ENCODE measurements at places on chromosomes 12 and 14.

DNA sequence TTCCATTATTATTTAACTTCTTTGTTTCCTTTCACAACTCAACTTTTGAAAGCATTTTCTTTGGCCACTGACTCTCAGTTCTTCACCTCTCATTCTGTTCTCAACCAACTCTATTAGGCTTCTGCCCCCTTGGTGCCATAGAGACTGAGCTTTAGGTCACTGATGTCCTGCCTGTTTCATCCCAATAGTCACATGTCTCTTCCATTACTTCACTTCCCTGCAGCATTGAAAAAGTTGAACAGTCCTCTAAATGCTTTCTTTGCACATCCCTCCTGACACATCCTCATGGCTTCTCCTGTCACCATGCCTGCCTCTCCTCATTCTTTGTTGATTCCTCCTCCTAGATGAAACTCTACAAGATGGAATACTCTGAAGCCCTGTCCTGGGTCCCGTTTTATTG lies 2.7 kb downstream of the CLEC12A start:
- H3K36me3 ChIP-seq, result no peaks in the 10 kb centered on the region
- no peak for DNase-seq
- no peaks in the 10 kb centered on the region for H3K4me1 ChIP-seq
- H3K27me3 ChIP-seq, result peaks cover 3% of the 10 kb centered on the region

DNA sequence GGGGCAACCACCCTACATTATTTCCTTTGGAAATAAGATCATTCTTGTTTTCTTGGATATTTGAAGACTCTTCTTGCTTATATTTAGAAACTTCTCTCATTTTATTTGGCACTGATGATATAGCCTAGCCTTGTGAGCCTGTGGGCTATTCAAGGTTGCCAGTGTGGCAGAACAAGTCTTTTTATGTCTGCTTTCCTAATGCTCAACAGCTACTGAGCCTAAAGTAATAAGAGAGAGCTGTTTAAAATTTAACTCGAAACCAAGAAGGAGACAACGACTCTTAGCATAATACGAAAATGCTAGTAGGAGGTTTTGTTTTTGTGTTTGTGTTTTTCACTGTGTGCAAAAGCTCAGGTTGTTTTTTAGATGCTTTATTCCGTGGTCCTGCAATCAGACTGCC lies 104.0 kb upstream of the CPM start:
- H3K27me3 ChIP-seq, result peaks cover 10% of the 10 kb centered on the region
- no peak overlapping the region for H3K4me3 ChIP-seq
- no peaks in the 10 kb centered on the region for H3K36me3 ChIP-seq
- DNase-seq, result no peak
- no peaks in the 10 kb centered on the region for H3K4me1 ChIP-seq

DNA sequence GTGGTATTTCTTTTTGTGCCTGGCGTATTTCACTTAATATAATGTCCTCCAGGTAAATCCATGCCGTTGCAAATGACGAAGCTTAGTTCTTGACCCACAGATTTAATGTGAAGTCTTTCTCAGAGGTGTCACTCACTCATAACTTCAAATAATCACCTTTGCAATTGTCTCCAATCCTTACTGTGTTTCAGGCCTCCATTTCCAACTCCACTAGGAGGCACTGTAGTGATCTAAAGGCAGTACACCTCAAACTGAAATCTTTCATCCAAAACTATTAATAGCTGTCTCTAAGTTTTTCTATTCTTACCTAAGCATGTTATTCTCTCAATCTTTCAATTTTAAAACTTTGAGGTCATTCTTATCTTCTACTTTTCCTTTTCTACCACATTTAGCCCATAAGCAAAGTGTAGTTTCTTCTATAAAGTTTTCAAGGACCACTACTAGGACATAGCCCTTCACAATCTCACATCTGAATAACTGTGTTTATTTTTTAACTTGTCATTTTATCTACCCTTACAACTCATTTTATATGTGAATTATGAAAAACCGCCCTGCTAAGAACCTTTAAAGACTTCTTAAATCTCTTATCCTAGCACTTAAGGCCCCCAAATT lies 25.5 kb upstream of the FBXO34 start:
- no peaks in the 10 kb centered on the region for H3K36me3 ChIP-seq
- H3K4me1 ChIP-seq, result peaks cover 2% of the 10 kb centered on the region
- peaks cover 4% of the 10 kb centered on the region for H3K27me3 ChIP-seq
- H3K27ac ChIP-seq, result no peak overlapping the region
- DNase-seq, result peak; percentile 53

GRCh38 chr12:90729736-90730135 lies 225.2 kb downstream of the CCER1 start:
- no peak for DNase-seq
- H3K4me1 ChIP-seq, result no peaks in the 10 kb centered on the region
- H3K36me3 ChIP-seq, result no peaks in the 10 kb centered on the region

DNA sequence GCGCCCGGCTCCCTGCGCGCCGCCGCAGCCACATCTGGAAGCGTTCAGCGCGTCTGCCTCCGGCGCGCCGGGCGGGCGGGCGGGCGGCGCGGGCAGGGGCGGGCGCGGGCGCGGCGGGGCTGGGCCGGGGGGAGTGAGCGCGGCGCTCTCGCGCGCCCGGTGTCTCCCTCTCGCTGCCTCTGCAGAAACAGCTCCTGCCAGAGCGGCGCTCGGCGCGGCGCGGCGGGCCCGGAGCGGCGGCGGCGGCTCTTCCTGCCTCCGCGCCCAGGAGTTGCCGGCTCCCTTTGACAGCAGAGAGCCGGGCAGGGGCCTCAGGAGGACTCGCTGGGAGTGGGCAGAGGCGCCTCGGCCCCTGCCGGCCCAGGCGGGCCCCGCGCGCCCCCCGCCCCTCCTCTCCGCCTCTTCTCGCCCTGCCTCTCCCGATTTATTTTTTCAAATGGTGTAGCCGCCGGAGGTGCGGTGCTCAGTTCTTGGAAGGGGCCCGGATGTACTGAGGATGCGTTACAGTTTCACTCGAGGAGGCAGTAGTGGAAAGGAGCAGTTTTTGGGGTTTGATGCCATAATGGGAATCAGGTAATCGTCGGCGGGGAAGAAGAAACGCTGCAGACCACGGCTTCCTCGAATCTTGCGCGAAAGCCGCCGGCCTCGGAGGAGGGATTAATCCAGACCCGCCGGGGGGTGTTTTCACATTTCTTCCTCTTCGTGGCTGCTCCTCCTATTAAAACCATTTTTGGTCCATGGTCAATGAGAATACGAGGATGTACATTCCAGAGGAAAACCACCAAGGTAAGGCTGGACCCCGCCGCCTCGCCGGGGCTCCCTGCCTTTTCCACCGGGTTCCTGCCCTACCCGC lies at the start of gene CACNA1C:
CACNA1C (plus strand) TSS at position 162 of the 853 bp plus-strand sequence; CDS start at position 738, 576 bp downstream.
- no peak within 1 kb of the TSS for H3K27ac ChIP-seq
- no peaks in the 10 kb centered on the region for H3K36me3 ChIP-seq
- peak; percentile 60 for DNase-seq

GRCh38 chr12:42568952-42569915 lies 20.3 kb downstream of the PRICKLE1 start:
- no peak overlapping the region for H3K27ac ChIP-seq
- no peaks in the 10 kb centered on the region for H3K4me1 ChIP-seq
- peaks cover 2% of the 10 kb centered on the region for H3K27me3 ChIP-seq
- no peaks in the 10 kb centered on the region for H3K36me3 ChIP-seq
- no peak for DNase-seq

DNA sequence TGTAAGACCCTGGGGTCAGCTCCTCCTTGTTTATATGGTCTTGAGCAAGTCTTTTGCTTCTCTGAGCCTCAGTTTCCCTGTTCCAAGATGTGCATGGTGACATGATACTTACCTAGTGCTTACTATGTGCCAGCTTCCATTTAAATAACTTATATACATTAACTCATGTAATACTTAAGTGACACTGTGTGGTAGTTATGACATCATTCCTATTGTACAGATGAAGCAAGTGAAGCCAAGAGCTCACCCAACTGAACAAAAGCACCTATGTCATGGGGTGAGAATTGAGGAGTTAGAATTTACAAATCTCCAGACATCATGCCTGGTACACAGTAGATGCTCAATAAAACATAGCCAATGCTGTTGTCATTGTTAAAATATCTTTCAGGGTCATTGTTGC lies 41.3 kb upstream of the CMKLR1 start:
- H3K27ac ChIP-seq, result no peak overlapping the region
- H3K4me1 ChIP-seq, result no peaks in the 10 kb centered on the region
- no peak for DNase-seq
- H3K4me3 ChIP-seq, result no peak overlapping the region

DNA sequence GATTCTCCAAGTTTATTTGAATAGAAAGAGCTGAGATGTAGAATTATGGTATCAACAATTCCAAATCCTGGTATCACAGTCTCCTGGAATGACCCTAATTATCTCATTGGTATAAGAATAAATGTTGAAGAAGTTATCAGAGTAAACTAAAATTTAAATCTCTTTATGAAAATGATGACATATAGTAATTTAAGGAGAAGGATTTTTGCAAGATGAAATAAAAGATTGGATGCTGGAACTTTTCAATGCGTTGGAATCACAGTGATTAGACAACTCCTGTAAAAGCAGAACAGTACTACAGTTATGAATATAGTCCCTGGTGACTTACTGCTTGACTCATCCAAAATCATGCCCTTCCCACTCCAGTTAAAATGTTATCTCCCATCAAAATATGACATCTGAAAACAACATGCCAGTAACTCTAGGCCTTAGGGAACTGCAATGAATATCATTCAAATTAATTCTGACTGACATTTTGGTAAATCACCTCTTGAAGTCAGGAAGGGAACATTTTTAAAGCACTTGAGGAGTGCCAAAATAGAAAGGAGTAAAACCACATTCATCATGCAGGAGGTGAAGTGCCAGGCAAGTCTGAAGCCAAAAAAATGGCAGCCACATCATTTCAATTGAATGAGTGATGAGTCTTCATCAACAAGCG lies 197.8 kb upstream of the PRKD1 start:
- H3K4me1 ChIP-seq, result no peaks in the 10 kb centered on the region
- DNase-seq, result no peak
- no peak overlapping the region for H3K4me3 ChIP-seq
- no peak overlapping the region for H3K27ac ChIP-seq
- no peaks in the 10 kb centered on the region for H3K36me3 ChIP-seq
- H3K27me3 ChIP-seq, result no peaks in the 10 kb centered on the region

GRCh38 chr14:101478796-101479410 lies 82.4 kb upstream of the DIO3 start:
- H3K4me1 ChIP-seq, result no peaks in the 10 kb centered on the region
- DNase-seq, result no peak
- H3K36me3 ChIP-seq, result no peaks in the 10 kb centered on the region
- peaks cover 19% of the 10 kb centered on the region for H3K27me3 ChIP-seq
- H3K4me3 ChIP-seq, result no peak overlapping the region

- H3K36me3 ChIP-seq, result peaks cover 17% of the 10 kb centered on the region
- no peak overlapping the region for H3K27ac ChIP-seq
- no peaks in the 10 kb centered on the region for H3K4me1 ChIP-seq
These were observed 71.3 kb downstream of the CRACR2A start for GRCh38 chr12:3681595-3682061.

- no peak overlapping the region for H3K4me3 ChIP-seq
- H3K27me3 ChIP-seq, result peaks cover 5% of the 10 kb centered on the region
- no peak overlapping the region for H3K27ac ChIP-seq
- H3K4me1 ChIP-seq, result no peaks in the 10 kb centered on the region
- H3K36me3 ChIP-seq, result no peaks in the 10 kb centered on the region
These were observed 8.6 kb downstream of the RMST start for GRCh38 chr12:97471194-97471593.

- H3K4me1 ChIP-seq, result no peaks in the 10 kb centered on the region
- no peak for DNase-seq
- H3K27ac ChIP-seq, result no peak overlapping the region
- no peak overlapping the region for H3K4me3 ChIP-seq
These were observed 341.7 kb upstream of the KITLG start for GRCh38 chr12:88921890-88922532.

DNA sequence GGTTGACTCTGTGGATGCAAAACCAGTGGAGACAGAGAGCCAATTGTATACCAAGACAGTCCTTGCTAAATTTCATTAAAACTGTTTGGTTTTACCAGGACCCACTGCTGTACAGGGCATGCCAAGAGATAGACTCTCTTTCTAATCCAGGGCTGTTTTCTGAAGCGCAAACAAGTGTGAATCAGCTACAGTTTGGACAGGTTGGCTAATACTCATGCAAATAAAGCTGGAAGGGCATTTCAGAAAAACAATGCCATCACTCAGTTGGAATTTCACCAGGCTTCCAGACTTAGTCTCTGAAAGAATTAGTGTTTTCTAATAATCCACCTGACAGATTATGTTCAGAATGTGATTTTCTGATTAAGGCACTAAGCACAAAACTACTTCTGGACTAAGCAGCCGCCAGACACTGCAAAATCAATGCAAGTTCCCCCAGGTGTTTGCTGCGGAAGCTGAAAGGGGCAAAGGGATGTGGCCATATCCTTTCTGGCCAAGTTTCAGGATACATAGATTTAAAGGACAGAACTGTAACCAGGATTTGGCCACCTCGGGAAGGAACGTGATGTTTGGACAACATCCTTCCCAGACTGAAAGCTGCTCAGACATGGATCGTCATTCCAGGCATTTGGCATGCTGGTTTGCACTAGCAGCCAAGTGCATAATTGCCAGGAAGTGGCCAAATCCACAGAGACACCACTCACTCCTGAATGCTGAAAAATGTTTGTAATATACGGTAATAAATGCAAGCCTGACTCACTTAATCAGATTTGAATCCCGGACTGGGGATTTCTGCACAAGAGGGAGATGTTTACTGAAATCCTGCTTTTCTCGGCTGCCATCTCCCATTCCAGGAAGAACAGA lies 32.0 kb upstream of the CDKN3 start:
- H3K36me3 ChIP-seq, result no peaks in the 10 kb centered on the region
- no peaks in the 10 kb centered on the region for H3K4me1 ChIP-seq
- DNase-seq, result no peak
- H3K4me3 ChIP-seq, result no peak overlapping the region

DNA sequence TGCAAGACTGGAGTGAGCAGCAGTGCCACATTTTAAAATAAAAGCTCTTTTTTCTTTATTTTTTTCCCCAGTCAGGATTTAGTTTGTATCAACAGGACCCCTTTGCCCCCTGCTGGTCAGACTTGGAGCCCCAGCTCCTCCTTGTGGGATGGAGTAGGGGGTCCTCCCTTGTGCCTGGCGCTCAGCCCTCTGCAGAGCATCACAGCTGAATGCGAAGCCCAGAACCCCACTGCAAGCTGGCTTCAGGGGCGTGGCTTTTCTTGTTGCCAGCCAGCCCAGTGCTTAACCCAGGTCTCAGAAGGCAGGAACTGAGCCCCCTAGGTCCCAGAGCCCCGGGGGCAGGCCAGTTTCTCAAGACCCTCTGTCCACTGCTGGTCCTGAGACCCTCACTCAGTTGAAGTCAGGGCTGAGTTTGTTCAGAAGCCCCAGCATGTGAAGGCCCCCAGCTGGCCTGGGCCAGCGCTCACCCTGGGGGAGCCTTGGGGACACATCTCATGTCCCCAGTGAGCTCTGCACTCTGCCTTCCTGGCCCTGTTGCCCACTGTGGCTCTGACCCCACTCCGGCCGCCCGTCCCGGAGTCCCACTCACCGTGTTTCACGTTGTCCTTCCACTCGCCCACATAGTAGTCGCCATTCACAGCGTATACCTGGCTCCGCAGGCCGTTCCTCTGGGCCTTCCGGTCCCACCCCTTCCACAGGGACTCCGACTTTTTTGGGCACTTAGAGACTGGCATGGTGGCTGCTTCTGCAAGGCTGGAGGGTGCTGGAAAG lies 519 bp downstream of the MORN3 start:
- H3K4me3 ChIP-seq, result no peak overlapping the region
- H3K36me3 ChIP-seq, result peaks cover 2% of the 10 kb centered on the region
- H3K4me1 ChIP-seq, result peaks cover 58% of the 10 kb centered on the region

- no peak overlapping the region for H3K4me3 ChIP-seq
- H3K27ac ChIP-seq, result no peak overlapping the region
- H3K4me1 ChIP-seq, result peaks cover 8% of the 10 kb centered on the region
- DNase-seq, result no peak
These were observed 26.4 kb downstream of the GXYLT1 start for GRCh38 chr12:42118136-42118879.
